Activated effector memory CD4-positive, alpha-beta T cell treated with Interleukin-2 at 50 U/mL for 16 hours (primary cell): ENCODE measurements at places on chromosomes 16 and 17.

DNA sequence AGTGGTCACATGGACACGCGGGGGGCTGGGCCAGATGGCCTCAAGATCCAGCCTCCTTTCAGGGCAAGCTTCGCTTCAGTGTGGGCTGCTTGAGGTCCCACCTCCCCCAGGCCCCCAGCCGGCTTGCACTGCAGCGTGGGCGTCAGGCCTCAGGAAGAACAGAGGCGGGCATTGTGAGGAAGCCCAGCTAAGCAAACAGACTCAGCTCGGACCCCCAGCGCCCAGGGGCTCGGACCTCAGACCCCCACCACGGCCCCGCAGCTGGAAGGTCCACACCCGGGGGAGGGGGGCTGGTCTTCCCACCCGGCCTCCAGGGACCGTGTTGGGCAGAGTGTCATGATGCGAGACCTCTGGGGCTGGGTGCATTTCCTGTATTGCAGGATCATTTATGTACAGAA is 24.7 kb upstream of the ZNF469 start:
- DNase-seq: no peak

DNA sequence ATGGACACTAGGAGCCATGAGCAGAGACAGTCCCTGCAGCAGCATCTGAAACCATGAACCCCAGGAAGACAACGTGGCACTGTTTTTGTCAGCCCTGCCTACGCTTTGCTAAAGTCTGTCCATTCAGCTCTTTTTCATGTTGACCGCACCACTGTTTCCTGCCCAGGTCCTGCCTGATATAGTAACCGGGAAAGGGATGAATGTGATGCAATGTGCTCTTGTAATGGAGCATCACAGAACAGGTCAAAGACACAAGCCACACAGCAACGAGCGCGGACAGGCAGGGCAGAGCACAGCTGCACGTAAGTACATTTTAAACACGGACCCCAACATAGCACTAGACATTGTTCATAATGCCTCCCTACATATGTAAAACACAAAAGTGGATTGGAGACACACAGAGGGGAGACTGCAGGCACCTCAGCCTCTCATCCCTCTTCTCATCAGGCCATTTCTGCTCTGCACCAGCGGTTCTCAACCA is 16.9 kb upstream of the TNFRSF13B start:
- no peak for DNase-seq

- DNase-seq: no peak
Measured at GRCh38 chr16:83458612-83459011, 349.2 kb upstream of the HSBP1 start.

- no peak for DNase-seq
Measured at GRCh38 chr16:69890892-69891282, 60.2 kb upstream of the CLEC18A start.

DNA sequence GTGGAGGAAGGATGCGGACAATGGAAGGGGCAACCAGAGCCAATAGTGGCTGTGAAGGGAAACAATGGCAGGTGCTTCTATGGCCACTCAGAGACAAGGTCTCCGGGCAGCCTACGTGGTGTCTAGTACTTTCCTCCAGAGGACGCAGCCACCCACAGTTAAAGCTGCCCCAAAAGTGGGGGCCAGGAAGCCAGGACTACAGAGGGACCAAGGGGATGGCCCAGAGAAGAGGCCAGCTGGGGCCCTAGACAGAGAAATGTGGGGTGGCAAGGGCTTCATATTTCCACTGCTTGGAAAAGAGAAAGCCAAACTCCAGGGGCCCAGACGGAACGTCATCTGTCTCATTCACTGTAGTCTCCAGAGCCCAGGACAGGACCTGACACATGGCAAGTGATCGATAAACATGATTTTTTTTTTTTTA is 837 bp upstream of the PER1 start:
- no peak for DNase-seq

DNA sequence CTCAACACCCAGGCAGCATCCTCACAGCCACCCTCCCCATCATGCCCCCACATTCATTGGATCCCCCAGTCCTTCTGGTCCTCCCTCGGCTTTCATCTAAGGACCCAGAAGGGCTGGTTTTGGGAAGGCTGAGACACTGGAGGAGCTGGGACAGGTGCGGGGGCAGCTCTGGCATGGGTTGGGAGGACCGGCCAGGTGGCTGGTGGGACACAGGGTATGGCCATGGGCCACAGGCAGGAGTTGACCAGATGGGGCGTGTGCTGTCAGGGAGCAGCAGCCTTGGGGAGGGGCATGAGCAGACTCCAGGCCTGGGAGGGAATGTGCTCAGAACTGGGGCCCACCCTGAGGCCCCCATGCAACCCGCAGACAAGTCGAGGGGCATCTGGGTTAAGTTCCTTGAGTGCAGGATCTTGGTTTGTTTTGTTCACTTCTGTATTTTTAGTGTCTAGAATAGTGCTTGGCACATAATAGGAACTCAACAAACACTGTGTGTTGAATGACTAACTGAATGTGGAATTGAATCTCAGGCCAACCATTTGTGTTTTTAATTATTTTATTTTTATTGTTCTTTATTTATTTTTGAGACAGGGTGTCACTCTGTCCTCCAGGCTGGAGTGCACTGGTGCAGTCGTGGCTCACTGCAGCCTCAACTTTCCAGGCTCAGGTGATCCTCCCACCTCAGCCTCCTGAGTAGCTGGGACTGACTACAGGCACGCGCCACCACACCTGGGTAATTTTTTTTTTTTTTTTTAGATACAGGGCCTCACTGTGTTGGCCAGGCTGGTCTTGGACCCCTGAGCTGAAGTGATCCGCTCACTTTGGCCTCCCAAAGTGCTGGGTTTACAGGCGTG is 5.6 kb downstream of the P2RX1 start:
- no peak for DNase-seq

DNA sequence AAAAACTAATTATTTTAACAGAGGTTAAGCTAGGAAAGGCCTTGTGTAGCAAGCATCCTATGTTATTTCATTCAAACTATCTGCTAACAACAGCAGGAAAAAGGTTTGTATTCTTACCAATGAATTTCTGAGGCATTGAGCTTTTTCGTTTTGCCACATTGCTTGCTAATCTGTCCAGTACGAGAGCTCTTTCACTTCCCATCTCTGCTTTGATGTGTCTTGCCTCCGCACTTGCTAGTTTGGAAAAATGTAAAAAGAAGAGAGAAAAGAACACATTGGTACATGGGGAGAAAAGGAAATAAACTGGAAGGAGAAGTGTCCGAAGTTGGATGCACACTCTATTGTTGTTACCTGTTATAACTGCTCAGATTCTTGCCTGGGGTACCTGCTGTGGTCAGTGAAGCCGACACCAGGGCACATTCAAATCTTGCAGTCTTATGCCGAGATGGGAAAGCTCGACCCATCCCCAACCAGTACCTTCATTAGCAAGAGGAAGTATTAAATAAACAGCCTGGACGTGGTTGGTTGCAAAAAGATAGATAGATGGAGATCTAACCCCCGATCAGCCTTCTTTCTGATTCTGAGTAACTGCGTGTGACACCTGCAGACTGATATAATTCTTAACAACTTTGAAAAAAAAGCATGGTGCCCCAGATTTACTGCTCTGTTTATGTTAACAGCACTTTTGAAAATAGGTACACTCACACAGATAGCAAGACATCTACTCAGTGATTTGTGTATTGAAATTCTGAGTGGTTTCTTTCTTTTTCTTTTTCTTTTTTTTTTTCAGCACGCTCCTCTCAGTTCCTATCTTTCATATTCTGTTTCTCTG is 40.0 kb downstream of the GRB7 start:
- no peak for DNase-seq

- no peak for DNase-seq
Measured at GRCh38 chr17:73489991-73490390, 154.3 kb downstream of the SDK2 start.

GRCh38 chr17:9240659-9241370 is 219.5 kb downstream of the NTN1 start:
- no peak for DNase-seq

- no peak for DNase-seq
Measured at GRCh38 chr17:27106347-27106981, 187.4 kb upstream of the WSB1 start.

DNA sequence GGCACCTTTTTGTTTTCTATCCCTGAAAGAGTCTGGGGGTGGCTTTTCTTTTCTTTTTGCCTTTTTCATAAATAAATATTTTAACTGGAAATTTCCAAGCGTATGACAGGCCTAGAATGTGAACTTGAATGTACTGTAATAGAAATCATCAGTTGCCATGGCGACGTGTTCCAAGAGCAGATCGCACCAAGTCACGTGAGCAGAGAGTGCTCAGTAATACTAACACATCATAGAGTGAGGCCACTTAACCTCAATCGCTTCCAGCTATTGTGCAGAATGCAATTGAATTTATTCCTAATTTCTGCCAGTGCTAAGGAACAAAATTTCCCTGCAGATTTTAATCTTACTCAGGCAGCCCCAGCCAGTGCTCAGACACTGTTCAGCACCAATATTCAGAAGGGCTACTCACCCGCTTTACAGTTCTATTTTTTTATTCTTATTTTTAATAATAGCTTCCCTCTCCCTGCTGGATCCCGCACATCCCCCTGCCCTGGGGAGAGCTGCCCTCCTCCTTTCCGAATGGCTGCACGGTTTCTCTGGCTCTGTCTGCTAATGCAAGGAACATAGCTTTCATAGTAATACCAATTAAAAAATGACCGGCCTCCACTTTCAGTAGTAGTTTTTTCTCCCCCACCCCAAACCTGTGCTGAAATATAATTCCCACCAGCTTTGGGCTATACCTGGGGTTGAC is 26.2 kb upstream of the PMFBP1 start:
- DNase-seq: no peak

- DNase-seq: no peak
Measured at GRCh38 chr16:425740-426114, 278 bp downstream of the RAB11FIP3 start.

- no peak for DNase-seq
Measured at GRCh38 chr17:78798695-78799559, 16.9 kb upstream of the CYTH1 start.

- DNase-seq: no peak
Measured at GRCh38 chr16:54953461-54953860, 22.8 kb downstream of the IRX5 start.

DNA sequence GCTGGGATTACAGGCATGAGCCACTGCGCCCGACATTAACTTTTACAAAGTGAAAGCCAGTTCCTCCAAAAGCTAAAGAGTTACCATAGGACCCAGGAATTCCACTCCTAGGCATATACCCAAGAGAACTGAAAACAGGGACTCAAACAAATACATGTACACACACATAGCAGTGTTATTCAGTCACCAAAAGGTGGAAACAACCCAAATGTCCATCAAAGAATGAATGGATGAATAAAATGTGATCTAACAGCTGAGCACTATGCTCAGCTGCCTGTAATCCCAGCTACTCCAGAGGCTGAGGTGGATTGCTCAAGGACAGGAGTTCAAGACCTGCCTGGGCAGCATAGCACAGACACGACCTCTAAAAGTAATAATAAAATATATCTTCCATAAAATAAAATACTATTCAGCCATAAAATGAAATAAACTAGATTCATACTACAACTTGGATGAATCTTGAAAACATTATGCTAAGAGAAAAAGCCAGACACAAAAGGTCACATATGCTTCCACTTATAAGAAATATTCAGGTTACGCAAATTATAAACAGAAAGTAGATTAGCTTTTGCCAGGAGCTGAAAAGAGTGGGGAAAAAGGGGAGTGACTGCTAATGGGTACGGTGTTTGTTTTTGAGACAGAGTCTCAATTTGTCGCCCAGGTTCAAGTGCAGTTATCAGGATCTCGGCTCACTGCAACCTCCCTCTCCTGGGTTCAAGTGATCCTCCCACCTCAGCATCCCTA is 9.3 kb upstream of the USP7 start:
- DNase-seq: no peak

DNA sequence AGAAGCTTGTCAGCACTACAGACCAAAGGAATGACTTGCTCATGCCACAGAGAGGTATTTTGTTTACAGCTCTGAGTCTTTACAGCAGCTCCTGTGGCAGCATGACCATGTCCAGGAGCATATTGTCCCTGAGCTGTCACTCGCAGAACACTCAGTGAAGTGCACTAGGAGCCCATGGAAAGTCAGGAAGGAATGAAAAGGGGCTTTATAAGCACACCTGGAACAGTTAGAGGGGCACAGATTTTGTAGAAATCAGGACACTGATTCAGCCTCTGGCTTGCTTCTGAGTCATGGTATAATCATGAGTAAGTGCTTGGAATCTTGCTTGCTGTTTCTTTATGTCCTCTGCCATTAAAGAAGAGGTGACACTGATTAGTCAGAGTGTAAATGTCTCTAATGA is 41.0 kb downstream of the TADA2A start:
- no peak for DNase-seq
